ENCODE measurements at places on chromosomes 5 and 9. TPM values are rescaled to one million over a fixed set of nuclear protein-coding genes. Genes with fewer than 3 reads are reported as not detected.

DNA sequence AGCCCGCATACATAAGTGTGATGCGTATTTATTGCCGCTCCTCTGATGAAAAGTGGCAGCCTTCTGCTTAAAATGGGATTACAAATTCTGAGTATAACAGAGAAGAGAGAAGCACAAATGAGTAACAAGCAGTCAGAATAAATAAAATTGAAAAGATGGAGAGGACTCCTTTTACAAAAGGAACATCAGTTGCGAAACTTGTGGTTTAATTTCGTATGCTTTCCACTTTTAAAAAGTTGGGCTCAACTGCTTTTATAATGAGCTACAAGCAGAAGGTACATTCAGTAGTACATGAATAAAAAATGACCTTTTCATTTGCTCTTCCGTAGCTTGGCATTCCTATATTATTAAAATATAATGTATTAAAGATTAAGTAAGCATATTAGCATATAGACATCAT lies 320.0 kb downstream of the FBXL17 start:
- no peak for DNase-seq

The GPR151 gene
- total RNA-seq, result not detected

GRCh38 chr9:486156-486555 lies 271.5 kb downstream of the DOCK8 start:
- DNase-seq, result no peak

- DNase-seq, result no peak
Measured at GRCh38 chr5:126374109-126374416, 49.1 kb upstream of the GRAMD2B start.

GRCh38 chr5:61363401-61364114 lies 31.5 kb downstream of the ZSWIM6 start:
- DNase-seq, result no peak

The DELE1 gene
- total RNA-seq, result 72.3 TPM

- DNase-seq, result no peak
Measured at GRCh38 chr9:20321423-20322082, 300.7 kb downstream of the MLLT3 start.

DNA sequence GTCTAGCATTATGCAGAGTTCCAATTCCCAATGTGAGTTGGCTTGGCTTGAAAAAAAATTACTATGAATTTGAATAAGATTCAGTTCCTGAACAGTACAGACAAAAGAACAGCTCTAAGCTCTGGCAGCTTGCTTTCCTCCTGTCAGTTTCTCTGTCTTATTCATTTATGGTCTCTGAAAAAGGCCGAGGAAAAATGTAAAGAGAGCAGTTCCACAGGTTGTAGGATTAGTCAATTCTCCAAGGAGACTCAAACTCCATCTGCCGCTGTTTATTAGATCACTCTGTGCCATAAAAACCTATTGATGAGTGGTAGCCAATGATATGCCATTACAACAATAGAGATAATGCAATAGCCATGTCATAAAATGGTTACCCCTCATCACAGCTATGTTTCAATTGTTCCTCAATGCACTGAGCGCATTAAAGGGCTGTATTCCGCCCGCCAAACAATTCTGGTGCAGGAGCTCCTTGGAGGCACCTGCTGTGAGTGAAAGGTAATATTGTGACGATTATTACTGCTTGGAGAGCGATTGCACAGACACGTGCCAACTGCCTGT lies 188.2 kb downstream of the ARRDC3 start:
- DNase-seq, result no peak

All from SJSA1 (cell line).